NCI-H146 (cell line): ENCODE measurements at places on chromosomes 7 and 10.

DNA sequence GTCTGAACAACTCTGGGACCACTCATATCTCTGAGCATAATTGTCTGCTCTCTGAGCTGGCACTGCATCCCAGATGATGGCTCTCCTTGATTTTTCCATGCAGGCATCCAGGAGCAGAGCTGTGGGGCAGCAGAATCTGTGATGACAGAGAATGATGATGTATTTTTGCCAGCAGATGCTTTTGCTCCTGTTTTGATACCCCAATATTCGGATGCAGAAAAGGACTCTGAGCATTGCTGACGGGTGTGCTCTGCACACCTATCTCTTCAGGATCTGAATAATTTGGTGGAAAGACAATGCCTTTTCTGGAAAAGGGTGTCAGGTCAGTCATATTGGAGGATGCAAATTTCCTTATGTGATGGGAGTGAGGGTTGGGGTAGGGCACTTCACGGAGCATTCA, 735.9 kb downstream of the KCNMA1 start:
- DNase-seq, result no peak

DNA sequence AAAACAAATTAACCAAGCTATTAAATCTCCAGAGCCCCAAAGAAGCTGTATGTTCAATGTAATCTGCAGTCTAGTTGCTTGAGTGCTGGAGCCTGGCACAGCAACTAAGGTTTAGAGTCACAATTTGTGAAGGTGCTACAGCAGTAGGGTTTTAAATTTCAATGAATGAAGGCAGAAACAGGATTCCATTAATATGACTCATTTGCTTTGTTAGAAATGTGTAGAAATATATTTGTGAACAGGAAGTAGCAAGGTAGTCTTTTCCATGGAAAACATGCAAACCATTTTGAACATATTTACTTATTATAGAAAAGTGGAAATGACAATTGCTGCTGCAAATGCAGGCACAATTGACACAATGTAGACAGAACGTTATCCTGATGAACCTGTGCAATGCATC, 149.0 kb upstream of the STEAP4 start:
- DNase-seq, result no peak

DNA sequence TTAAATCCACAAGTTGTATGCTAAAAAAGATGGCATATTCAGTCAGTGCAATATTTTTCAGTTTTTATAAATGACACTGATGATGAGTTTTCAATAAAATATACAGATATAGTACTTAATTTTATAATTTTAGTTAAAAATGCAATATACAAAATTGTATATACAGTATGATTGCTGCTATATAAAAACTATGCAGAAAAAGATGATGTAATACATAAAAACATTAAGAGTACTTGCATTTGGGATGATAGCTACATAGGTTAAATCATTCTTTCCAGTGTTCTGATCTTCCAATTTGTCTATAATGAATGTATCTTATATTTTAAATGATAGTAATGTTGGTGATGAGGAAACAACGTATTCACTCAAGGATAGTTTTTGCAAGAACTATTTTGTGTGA, 92.0 kb upstream of the RPA3 start:
- DNase-seq, result no peak

GRCh38 chr10:95536894-95537541, 24.2 kb downstream of the SORBS1 start:
- DNase-seq, result no peak

- no peak for DNase-seq
These were observed 11.9 kb downstream of the RGR start for GRCh38 chr10:84256510-84257342.

DNA sequence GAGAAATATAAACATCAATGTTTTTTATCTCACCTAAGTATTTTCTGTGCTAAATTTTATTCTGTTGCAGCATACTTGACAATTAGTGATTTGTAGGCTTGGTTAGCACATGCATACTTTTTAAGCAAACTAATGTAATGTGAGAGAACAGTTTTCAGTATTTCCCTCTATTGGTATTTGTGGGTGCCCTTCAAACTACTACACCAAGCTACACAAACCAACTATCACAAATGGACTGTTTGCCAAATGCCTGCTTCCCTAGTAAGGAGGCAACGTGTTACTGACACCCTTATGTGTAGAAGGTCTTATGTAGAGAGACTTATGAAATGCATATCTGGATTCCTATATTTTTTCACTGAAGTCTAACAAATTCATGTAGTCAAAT, 98.4 kb upstream of the FZD1 start:
- DNase-seq, result no peak

GRCh38 chr10:5629303-5630111, 36.9 kb downstream of the ASB13 start:
- peak; percentile 86 for DNase-seq

DNA sequence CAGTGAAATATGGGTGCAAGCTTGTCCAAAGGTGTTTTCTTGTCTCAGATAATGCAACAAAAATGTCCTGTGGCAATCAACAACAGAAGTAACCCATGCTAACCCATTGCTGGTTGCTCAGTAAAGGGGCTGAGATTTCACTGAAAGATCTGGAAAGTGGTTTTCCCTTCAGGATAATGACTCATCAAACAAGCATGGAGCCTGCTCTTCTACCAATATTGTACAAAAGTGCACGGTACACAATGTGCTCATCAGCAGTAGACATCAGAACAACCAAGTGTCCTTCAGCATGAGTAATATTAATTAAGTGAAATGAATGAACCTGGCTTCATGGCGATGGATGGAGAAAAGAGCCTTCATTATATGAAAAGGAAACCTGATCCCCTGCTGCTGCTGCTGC, 287.1 kb upstream of the NEBL start:
- peak; percentile 90 for DNase-seq

DNA sequence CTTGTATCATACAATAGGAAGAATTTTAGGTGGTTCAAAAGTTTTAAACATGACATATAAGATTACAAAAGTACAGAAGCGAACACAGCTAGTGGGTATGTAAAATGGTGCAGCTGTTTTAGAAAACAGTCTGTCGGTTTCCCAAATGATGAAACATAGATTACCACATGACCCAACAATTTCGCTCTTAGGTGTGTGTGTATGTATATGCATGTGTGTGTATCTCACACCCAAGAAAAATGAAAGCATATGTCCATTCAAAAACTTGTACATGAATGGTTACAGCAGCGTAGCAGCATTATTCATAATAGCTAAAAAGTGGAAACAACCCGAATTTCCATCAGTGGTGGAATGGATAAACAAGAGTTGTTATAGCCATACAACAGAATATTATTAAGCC, 23.5 kb downstream of the AFAP1L2 start:
- DNase-seq, result no peak

DNA sequence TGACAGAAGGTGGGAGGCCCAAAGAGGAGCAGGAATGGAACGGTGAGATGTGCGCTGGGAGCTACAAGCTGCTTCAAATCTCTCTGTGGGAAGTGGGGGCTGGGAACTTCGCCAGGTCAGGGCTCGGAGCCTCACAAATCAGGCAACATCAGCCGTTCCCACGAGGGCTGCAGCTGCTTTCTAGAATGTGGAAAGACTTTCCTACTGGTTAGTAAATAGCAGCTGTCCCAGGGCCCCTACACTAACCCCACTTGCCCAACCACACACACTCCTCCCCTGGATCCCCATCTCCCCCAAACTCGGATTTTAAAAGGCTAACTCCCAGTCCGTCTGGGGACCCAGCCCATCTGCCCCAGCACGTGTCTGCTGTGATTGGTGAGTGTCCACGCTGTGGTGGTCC, 40.6 kb upstream of the PITRM1 start:
- no peak for DNase-seq

- DNase-seq, result no peak
These were observed 22.2 kb upstream of the RASSF4 start for GRCh38 chr10:44937196-44938005.

DNA sequence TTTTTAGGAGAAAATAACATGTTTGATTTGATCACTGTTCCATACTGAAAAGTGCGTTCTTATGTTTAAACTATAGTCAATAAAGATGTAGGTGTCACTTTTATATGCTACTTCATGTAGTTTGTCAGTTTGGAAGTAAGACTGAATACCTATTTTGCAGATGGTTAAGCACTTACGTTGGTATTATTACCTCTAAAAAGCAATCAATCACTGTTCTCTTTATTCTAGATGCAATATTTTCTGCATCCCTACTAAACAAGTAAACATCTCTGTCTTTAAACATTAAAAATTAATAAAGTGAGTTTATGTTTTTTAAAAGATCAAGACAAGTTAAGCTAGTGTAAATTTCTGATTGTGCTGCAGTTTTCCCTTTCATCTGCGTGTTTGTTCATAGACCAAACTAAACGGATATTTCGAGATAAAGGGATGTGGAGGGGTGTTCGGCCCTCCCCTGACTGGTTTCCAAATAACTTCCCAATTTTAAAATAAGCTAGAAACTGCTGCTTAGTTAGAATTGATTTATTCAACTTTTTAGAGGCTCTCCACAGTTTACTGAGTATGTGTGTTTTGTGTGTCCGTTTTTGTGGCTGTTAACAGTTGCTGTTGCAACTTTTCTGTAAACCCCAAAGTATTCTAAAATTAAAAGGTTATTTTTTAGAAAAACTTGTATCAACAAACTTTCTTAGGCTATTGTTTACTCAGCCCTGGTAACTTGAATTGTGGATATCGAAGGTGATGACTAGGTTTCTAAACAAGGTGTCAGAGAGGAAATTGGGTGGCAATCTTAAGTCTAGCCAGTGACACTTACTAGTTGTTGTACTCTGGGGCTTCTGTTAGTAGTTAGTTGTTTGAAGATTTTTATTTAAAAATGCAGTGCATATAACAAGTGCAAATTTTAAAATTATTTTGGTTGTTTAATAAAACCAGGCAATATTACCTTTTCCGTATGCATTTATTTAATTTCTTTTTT, 974 bp downstream of the KIF11 start:
- DNase-seq, result no peak

DNA sequence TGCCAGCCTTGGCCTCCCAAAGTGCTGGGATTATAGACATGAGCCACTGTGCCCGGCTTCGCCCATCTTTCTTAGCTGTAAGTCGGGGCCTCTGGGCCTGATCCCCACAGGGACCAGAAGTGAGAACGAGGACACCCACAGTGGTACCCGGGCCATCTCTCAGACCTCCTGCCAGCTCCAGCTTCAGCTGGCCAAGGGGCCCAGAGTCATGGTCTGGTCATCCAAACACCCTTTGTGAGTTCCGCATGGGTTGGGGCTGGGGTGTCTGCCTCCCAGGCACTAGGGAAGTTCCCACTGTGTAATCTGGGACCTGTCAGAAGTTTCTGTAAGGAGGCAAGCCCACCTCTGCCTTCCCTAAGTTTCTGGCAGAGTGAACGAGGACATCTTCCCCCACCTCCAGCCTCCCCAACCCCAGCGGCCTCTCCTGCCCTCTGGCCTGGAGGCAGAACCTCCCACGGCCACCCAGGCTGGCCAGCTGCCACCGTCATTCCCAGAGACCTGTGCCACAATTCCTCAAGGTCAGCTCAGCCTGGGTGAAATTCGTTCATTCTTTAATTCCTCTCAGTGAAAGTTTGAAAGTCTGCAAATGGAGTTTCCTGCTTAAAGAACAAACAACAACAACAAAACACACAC, 19.5 kb upstream of the FOXL3 start:
- no peak for DNase-seq

- peak; percentile 57 for DNase-seq
These were observed 398.1 kb upstream of the PRKCQ start for GRCh38 chr10:6978187-6978627.

DNA sequence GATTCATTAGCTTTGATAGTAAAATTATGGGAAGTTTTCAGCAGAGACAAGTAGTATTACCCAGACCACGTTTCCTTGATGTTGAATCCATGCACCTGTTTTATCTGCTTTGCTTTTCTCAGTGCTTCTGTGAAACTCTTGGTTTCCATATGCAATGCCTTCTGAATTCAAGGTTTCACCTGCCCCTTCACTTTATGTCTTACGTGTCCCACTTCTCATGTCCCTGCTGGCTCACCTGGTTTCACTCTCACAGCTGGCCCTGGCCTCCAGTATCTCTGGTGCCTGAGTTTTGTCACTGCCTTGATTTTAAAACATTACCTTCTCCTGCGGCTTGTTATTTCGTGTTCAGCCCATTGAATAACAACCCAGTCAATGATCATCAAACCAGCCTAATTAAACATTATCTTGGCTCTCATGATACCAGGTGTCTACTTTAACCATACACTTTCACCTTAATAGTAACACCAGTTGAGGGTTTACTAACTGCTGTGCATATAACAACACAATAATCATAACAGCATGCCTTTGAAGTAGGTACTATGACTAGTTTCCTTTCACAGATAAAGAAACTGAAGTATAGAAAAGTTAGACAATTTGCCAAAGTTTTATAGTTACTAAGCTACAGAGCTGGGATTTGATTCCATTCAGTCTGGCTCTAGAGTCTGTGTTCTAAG, 175.7 kb upstream of the PCLO start:
- DNase-seq, result no peak

DNA sequence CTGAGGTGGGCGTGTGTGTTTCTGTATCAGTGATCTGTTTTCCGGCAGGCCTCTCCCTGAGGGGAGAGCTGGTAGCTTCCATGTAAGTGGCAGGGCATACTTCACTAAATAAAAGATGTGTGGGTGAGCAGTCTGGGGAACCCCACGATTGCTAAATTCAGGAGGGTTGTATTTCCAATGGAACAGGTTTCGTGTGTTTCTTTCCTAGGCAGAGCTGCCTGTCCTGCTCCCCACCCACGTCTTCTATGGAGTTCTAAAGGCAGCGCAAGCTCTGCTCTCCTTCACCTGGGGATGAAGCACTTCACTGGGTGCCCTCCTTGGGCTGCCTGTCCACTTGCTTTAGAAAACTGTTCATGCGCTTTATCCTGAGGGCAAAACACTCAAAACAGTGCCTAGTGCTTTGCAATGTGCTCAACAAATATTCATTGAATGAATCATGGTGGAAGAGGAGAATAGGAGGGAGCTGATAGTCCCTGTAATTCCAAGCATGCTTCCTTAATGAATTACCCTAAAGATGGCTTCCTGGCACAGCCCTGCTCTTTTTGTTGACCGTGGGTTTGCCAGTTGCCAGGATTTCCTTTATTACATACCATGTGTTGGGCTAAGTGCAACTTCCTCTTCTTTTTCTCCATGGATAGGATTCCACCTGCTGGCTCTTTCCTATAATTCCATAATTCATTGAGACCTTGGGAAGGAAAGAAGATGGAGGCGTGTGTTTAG, 50.6 kb upstream of the SRPK2 start:
- DNase-seq, result peak; percentile 44

DNA sequence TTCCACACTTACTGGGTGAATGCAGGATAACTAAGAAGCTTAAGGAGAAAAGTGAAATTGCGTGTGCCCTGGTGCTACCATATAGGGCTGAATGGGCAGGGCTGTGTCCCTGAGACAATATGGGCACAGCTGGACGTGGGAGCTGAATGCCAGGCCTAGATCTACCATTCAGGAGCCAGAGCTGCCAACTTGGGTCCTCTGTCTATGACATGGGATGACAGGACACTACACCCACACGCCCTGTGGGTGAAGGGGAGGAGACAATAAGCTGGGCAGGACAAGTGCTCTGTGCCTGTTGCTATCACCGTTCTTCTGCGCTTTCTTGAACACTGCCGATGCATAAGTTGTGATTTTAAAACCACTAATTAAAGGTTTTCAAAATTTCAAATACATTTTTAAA, 293.9 kb downstream of the TNS3 start:
- DNase-seq, result no peak
